Left kidney (tissue), 8 donors: ENCODE measurements at places on chromosomes 16 and 17. TPM values are rescaled to one million over a fixed set of nuclear protein-coding genes. Genes with fewer than 3 reads are reported as not detected.
A peak's percentile ranks its signal among the peaks of the same experiment; 100 is the strongest.

Gene TMEM98
- polyA plus RNA-seq: 216 TPM

DNA sequence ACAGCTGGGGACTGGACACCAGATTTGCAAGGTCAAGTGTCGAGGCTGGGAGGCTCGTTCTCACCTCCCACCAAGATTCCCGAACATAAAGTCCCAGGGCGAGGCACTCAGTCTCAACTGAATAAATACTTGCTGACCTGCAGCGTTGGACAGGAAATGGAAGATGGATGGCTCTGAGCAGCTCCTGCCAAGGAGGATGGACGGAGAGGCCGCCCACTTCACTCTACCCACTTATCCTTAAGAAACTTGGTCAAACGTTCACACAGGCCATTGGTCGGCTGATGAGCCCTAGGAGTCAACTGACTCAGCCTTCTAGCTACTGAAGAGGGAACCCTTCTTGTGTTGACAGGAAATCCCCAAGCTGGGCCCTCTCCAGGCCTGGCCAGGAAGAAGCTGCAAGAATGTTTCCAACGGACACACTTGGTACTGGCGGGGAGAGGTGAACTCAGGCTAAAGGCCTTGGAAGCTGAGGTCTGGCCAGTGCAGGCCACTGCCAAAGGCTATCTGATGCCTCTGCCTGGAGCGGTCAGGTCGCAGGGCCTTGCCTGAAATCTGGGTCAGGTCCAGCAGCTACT, 50.0 kb downstream of the VAC14 start:
- no peak for DNase-seq

DNA sequence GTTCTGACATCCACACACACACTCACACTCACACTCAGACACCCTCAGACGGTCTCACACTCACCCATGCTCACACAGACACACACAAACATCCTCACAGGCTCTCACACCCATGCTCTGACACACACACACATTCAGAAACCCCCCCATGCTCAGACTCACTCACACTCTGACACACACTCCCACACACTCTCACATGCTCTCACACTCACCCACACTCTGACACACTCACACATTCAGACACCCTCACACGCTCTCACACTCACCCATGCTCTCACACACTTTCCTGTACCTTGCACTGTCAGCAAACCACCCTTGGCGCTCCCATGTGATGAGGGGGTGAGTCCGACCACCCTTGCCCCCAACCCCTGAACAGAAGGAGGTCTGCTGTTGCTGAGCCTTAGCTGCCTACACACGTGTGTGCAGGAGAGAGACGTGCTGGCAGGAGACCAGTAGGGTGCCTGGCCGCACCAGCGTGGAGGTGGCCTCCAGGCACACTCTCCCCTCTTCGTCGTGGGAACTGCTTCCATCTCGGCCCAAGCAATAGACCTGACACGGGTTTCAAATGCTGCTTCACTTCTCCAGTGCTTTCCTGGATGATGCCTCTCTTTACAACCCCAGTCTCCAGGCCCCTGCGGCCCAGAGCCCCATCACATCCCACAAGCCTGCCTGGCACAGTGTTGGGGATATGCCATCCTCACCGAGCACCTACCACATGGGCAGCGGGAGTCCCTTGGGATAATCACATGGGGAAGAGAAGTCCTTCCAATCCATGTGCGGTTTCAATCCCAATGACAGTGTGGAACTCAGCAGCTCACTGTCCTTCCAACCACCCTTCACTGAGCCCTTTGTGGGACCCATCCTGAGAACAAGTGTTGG, 267.8 kb upstream of the FOXF1 start:
- DNase-seq: no peak

GRCh38 chr17:48295362-48296288, 134.4 kb downstream of the SKAP1 start:
- DNase-seq: no peak

GRCh38 chr16:54199487-54200160, 87.0 kb downstream of the IRX3 start:
- no peak for DNase-seq

GRCh38 chr16:8729779-8730334, 55.4 kb downstream of the ABAT start:
- DNase-seq: no peak

DNA sequence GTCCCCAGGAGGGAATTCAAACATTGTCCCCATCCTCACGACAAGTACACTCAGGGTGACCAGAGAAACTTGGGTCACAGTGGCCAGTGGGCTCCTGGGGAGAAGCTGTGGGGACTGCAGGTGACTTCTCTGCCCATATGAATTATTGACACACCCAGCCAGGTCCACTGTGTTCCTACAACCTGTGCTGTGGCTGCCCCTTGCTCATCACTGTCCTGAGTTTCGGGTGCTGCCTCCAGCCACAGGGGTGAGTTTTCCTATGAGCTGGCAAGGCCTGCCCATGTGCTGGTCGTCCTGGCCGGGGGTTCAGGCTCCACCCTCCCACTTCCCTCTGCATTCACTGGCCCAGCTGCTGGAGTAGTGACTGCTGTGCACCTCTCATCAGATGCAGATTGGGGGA, 59.0 kb upstream of the RBFOX3 start:
- no peak for DNase-seq

Gene PTGES3L
- 2.4 TPM for polyA plus RNA-seq

GRCh38 chr17:58788199-58788598, 32.5 kb downstream of the PPM1E start:
- DNase-seq: no peak

GRCh38 chr16:72444696-72445095, 272.7 kb upstream of the PMFBP1 start:
- DNase-seq: no peak

DNA sequence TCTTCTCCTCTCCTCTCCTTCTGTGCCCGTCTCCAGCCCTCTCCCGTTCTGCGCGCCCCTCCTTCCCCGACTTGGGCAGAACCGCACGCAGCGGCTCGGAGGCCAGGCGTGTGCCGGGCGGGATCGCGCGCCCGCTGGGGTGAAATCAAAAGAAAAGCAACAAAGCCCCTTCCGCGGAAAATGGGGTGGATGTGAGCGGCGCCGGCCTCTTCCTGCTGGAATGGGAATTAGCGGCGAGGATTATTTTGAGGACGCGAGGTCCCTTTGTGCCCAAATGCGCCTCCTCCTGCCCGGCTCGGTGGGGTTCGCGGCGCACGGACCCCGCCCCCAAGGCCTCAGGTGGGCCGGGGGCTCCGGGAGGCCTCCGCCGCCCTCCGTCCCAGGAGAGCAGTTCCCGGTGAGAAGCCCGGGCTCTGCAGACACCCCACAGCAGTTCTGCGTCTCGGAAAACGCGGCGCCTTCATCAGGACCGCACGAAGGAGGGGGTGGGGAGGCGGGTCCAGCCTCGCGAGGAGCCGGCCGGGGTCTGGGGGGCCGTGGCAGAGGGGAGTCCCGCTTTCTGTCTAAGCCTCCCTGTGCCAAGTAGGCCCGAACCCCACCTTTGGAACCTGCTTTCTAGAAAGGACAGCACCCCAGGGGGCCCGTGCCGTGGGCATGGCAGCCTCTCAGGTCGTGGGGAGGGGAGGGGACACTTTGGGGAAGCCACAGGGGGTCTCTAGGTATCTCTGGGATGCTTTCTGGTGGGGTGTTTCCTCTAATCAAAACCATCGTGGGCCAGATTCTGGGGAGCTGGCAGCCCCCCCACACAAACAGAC, 91.0 kb upstream of the CBX4 start:
- DNase-seq: no peak

- no peak for DNase-seq
Observed at GRCh38 chr16:85157813-85158742, 45.8 kb upstream of the CIBAR2 start.

- DNase-seq: no peak
Observed at GRCh38 chr17:27496971-27497370, 40.7 kb downstream of the KSR1 start.

GRCh38 chr17:3911271-3912053, 4.8 kb downstream of the P2RX1 start:
- DNase-seq: no peak

DNA sequence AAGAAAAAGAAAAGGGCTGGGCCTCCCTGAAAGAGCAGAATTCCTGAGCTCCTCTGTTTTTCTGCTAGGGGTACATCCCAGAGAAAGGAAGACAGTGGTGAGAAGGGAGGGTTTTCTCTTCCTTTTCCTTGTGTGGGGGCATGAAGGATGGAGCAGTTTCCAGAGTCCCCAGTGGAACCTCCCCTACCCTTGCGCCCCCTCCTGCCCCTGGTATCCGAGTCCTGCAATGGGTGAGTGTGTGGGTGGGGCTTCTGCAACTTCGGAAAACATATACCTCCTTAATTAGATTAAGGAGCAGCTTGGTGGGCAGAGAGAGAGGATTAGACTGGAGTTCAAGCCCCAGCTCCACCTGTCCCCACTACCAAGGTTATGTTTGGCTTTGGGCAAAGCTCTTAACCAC, 5.4 kb upstream of the GIP start:
- DNase-seq: no peak

DNA sequence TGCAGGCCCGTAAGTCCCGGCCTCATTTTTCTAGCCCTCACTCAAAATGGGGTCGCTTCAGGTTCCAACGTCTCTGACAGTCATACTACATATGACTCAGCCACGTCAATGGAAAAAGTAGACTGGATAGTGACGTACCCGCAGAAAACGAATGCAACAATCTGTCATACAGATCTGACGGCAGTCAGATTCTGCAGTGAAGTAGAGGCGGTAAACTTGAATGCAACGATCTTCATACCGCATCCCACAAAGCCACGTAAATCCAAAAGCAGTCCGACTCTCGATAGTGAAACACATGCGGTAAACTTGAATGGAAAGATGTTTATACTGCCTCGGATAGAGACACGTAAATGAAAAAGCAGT, 38.4 kb upstream of the ARL4D start:
- DNase-seq: peak; percentile 48

GRCh38 chr16:57610611-57611010, 17.8 kb upstream of the ADGRG1 start:
- DNase-seq: no peak

Gene OR1A1
- polyA plus RNA-seq: 0.08 TPM

- DNase-seq: no peak
Observed at GRCh38 chr16:23702951-23703350, 10.1 kb downstream of the ERN2 start.

Gene CD79B
- 2.1 TPM for polyA plus RNA-seq

- DNase-seq: no peak
Observed at GRCh38 chr17:45940826-45941225, 46.5 kb downstream of the MAPT start.

DNA sequence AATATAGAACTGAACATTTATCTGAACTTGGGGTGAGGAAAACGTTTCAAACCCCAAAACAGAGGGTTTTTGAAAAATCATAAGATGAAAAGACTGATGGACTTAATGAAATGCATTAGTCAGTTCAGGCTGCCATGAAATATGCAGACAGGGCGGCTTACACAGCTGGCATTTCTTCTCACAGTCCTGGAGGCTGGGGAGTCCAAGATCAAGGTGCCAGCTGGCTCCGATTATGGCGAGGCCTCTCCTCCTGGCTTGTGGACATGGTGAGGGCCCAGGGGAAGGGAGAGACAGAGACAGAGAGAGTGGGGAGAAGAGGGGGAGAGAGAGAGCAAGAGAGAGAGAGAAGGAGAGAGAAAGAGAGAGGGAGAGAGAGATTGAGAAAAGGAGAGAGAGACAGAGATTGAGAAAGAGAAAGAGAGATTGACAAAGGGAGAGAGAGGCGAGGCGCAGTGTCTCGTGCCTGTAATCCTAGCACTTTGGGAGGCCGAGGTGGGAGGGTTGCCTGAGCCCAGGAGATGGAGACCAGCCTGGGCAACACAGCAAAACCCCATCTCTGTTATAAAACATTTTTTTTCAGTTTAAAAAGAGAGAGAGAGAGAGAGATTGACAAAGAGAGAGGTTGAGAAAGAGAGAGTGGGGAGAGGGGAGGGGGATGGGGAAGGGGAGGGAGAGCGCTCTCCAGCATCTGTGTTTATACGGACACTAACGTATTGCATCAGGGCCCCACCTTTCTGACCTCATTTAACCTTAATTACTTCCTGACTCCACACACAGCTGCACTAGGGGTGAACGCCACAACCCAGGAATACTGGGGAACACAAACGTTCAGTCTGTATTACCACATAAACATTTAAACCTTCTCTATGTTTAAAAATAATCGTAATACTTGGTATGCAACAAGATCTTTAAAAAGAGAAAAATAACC, 24.6 kb upstream of the RPH3AL start:
- DNase-seq: no peak

GRCh38 chr16:49498666-49499413, 125.2 kb downstream of the C16orf78 start:
- DNase-seq: no peak

GRCh38 chr16:85028685-85029407, 1.3 kb downstream of the KIAA0513 start:
- no peak for DNase-seq

Gene CDH1
- polyA plus RNA-seq: 91.5 TPM

Gene ABCC11
- 0.20 TPM for polyA plus RNA-seq

DNA sequence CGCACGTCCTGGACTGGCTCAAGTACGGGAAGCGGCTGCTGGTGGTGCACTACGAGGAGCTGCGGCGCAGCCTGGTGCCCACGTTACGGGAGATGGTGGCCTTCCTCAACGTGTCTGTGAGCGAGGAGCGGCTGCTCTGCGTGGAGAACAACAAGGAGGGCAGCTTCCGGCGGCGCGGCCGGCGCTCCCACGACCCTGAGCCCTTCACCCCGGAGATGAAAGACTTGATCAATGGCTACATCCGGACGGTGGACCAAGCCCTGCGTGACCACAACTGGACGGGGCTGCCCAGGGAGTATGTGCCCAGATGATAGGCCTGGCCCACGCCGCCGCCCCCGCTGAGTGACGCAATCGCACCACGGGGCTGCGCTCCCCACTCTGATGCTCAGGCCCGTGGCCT, 50.2 kb downstream of the WSCD1 start:
- DNase-seq: no peak

GRCh38 chr16:9345046-9345445, 253.6 kb downstream of the HAPSTR1 start:
- no peak for DNase-seq

Gene SBK1
- 16.9 TPM for polyA plus RNA-seq

DNA sequence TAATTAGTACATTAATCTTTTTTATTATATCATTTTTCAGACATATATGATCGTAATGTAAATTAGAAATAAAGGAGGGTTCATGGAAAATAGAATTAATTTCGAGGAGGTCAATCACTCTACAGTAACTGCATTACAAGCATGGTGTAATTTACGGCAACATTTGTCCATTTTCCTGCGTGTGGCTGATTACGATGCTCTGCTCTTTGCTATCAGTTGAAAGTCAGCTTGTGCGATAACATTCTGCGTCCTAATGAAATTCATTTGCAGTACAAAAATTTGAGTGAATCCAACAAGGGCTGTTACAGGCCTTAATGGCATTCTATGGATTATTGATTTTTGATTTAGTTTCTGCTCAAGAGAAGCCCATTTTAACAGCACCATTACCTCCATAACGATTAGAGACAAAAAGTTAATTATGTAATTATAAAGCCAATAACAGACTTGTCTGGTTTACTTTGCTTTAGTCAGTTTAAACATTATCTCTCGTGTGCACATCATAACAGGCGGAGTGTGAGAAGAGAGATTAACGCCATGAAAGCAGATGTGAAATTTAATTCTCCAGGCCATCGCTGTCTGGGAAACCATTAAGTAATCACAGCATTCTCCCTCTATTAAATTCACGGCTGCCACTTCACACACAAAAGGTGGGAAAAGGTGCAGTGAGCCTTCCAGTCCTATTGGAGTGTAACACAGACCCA, 256.4 kb upstream of the IRX3 start:
- no peak for DNase-seq
